ENCODE measurements at places on chromosomes 16 and 17.

- no peak for DNase-seq
Measured at GRCh38 chr17:1030684-1031532, 34.0 kb downstream of the TIMM22 start.

DNA sequence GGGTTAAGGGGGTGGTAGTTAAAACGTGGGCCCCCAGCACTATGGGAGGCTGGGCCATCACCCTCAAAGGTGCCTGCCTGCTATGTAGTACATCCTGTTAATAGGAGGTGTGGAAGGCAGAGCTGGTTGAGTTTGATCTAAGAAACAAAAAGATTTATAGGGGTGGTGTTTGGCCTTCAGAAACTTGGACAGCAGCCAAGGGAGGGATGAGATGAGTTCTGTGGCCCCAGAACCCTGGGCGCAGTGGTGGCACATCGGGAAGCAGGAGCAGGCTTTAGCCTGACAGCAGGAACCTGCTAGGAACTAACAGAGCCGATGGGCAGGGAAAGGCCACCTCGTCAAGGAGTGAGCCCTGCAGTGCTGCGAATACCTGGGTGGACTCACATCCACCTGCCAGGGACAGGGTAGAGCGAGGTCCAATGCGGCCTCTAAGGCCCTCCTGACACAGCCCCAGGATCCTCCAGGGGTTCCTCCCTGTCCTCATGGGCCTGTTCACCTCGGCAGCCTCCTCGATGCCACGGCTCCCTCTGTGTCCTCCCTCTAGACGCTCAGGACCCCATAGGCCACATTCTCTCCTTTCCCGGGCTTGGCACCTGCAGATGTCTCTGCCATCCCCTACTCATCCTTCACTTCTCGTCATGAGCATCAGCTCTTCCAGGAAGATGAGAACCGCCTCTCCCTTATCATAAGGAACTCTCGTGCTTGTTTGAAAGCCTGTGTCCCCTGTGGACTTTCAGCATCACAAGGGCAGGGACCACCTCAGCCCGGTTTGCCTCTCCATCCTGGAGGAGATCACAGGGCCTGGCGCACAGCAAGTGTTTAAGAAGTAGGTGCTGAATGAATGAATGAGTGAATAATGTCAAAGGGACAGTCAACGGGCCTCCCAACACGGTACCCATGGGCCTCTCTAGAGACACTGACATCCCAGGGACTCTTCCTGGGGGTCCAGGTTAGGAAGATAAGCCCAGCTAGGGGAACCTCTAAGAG, 103.5 kb upstream of the TNRC6C start:
- DNase-seq = no peak

DNA sequence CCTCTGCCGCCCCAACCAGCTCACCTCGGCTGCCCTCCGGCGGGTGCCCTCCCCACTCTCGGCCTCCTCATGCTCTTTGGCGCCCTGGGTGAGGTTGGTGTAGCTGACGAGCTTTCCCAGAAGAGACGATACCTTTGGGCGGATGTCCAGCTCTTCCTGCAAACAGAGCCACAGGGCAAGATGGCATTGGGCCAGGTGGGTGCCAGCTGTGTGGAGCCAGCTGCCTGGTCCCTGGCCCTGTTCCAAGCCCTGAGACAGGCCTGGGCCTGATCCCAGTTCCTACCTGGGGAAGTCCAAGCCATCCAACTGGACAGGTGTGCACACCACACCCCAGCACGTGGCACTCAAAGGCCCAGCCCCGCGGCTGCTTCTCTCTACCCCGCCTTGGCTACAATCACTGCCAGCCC, 6.9 kb downstream of the SLC12A4 start:
- no peak for DNase-seq

DNA sequence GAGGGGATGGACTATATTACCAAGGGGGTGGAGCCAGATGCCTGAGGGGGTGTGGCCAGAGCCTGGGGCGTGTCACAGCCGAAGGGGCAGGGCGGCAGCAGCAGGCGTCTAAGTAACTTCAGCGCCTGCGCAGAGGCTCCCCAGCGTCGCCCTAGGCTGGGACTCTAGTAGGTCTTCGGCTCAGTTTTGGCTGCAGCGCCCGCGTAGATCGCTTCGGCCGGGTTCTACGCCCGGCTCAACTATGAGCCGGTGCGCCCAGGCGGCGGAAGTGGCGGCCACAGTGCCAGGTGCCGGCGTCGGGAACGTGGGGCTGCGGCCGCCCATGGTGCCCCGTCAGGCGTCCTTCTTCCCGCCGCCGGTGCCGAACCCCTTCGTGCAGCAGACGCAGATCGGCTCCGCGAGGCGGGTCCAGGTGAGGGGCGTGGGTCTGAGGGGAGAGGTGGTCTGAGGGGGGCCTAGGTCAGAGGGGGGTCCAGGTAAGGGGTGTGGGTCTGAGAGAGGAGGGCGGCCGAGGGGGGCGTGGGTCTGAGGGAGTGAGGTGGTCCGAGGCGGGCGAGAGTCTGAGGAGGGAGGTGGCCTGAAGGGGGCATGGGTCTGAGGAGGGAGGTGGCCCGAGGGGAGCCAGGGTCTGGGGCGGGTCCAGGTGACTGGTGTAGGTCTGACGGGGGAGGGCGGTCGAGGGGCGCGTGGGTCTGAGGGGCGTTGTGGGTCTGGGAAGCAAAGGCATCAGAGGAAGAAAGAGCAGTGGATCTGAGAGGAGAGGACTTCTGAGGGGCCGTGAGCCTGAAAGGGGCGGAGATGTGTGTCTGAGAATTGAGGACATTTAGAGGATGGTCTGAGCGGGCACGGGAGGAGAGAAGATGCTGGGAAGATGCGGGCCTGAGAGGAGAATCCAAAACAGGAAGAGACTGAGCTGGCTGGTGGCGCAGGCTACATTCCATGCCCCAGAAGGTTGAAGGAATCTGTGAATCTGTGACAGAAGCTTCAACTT, at the start of gene LPCAT2:
TSS of gene LPCAT2 (plus strand) at position 132 of the 991 bp plus-strand sequence. CDS start at position 242, 110 bp downstream.
- peak; percentile 18 for DNase-seq

- DNase-seq = no peak
Measured at GRCh38 chr17:69466905-69467667, 52.6 kb downstream of the MAP2K6 start.

GRCh38 chr16:1812732-1813163, 13.9 kb downstream of the HAGH start:
- DNase-seq = peak; percentile 39

DNA sequence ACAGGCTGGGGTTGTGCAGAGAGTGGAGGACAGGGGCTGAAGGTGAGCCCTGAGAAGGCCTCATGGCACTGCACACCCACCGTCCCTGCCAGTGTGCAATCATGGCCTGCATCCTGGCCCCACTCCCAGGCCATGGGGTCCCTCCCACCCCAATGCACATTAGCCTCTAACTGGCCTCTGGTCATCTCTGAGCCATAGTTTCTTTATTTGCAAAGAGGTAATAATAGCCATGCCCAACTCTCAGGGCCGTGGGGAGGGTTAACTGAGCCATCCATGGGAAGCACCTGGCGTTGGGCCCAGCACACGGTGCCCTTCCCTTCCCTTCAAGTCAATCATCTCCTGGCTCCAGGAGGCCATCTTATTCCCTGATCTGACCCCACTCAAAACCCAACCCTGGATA, 10.8 kb upstream of the ITGA3 start:
- DNase-seq = no peak

- DNase-seq = no peak
Measured at GRCh38 chr17:31002047-31002446, 31.2 kb downstream of the RNF135 start.

- no peak for DNase-seq
Measured at GRCh38 chr16:9081843-9082242, 9.6 kb upstream of the HAPSTR1 start.

DNA sequence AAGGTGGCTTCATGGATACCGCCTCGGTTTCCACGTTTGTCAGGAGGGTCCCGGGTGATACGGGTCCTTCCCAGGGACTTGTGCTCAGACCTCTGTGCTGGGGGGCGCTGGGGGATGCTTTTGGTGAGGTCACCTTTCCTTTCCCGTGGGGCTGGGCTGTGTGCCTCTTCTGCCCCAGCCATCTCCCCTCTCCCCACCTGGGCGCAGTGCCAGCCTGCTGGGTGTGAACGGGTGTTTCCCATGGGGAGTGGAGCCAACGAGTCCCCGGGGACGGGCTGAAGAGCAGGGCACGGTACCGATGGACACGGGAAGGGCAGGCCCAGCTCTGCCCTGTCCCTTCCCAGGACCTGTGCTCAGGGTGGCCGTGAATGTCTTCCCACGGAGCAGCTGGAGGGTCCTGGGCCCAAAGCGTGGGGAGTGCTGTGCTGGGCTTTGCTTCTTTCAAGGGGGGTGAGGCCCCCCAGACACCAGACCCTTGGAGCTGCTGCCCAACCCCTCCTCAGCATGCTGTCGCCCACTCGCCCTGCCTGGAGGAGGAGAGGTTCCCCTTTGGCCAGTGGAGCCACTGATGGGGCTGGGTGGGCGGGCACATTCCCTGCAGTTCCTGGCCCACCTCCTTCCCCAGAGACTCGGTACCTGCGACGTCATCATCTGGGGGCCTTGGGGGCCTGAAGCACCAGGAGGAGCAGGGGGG, 15.5 kb downstream of the TELO2 start:
- no peak for DNase-seq

DNA sequence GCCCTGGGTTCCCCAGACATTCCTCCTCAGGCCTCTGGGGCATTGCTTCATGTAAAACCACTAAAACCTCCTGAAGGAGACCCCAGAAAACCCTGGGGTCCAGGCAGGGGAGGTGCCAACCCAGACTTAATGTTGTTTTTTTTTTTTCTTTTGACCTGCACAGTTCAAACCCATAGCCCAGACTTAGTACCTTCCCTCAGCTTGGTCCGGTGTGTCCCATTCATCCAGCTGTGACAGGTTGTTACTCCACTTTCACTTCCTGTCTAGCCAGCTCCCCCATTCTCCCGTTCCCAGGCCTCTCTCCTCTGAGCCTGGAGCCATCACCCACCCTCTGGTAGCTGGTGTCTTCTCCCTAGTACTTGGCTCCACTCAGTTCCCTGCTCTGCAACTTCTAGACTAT, 4.8 kb downstream of the CDR2L start:
- DNase-seq = no peak

- no peak for DNase-seq
Measured at GRCh38 chr16:54974367-54974766, 43.7 kb downstream of the IRX5 start.

- peak; percentile 51 for DNase-seq
Measured at GRCh38 chr16:66476328-66477027, 49.4 kb downstream of the BEAN1 start.

DNA sequence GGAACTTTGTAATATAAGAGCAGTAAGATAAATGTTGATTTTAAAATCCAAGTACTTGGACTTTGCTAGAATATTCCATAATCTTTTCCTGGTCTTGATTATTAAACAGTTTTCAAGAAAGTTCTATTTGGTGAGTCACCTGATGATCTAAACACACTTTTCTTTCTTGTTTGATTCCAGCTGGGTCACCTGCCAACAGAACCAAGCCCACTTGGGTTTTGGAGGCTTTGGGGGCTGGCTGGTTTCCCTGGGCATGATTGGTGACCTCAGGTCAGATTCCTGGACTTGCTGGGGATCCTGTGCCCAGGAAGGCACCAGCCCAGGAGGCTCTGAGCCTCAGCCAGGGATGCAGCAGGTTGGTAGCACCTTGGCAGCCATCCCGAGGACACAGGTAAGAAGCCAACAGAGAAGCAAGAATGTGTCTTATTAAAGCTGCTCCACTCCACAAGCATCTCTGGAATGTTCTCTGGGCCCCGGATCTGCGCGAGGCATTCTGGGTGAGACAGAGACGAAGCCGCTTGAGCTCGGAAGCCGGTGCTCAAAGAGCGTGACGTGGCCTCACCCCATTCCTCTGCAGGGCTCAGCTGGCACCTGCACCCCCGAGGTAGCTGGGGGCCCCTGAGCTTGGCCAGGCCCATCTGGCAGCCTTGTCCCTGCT, 3.1 kb upstream of the TEX19 start:
- no peak for DNase-seq

GRCh38 chr16:60510941-60511340, 1525.3 kb downstream of the CDH8 start:
- DNase-seq = no peak

GRCh38 chr17:29664743-29665480, 42.2 kb upstream of the CORO6 start:
- DNase-seq = no peak

- no peak for DNase-seq
Measured at GRCh38 chr16:87406495-87407088, 14.5 kb downstream of the MAP1LC3B start.

DNA sequence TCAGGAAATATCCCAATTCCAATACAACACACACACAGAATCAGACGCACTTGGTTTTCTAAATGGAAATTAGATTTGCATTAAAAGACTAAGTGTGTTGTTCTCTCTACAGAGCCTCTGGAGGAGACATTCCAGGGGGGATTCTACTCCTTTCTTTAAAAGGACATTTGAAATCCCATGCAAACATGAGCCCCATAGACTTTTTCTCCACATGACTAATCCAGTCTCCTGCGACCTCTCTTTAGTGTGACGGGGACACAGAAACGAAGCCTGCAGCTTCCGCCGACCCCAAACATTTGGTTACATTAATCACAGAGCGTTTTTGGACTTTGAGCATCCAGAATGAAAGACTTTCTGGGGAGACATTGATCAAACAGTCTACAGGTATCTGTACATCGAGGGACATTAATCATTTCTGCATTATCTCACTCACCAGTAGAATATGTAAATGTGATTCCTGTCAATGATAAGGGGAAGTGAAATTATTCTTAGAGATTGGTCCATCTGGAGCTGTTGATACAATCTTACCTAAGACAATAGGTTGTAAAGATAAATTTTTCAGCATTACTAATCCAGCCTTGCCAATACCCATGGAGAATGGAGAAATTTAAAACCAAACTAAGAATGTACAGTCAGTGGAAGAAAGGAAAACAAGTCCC, 103.4 kb upstream of the IRX3 start:
- DNase-seq = no peak

DNA sequence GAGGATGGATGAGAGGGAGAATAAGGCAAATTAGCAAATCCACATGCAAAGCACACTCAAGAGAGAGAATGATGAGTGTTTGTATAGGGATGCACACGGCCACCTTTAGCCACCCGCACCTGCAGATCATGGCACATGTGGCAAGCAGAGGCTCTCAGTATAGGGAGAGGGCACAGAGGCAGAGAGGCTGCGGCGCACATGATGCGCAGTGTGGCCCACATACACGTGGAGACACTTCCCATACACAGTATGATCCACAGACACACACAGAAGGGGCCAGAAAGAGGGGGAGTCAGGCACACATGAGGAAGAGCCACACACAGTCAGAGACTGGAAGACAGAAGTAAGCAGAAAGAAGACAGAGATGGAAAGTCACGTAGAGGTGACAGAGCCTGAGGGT, 6.5 kb upstream of the CHD3 start:
- no peak for DNase-seq

DNA sequence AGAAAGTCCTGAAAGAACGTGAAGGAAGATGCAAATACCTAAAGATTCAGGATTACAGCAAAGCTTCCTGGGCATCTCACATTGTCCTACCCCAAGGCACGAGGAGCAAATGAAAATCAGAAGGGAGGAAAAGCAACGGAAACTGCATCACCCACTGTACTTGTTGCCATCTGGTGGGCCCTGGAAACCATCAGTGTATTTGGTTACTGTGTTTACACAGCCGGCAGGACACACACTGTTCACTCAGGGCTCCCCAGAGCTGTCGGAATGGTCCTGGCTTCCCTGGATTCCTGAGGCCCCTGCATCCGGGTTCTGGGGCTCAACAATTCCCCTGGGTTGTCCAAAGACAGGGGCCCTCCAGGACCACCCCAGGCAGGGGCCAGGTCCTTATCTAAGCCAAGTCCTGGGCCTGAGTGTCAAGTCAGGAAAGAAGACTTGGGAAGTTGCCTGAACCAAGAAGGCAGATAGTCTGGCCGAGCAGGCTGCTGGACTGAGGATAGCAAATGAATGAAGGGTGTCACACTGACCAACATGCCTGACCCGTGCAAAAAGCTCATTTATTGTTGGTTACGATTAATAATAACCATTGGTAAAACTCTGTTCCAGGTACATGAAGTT, 52.8 kb downstream of the SOX9 start:
- DNase-seq = no peak
